ENCODE measurements at places on chromosomes 1 and 21.
A peak's percentile ranks its signal among the peaks of the same experiment; 100 is the strongest.

DNA sequence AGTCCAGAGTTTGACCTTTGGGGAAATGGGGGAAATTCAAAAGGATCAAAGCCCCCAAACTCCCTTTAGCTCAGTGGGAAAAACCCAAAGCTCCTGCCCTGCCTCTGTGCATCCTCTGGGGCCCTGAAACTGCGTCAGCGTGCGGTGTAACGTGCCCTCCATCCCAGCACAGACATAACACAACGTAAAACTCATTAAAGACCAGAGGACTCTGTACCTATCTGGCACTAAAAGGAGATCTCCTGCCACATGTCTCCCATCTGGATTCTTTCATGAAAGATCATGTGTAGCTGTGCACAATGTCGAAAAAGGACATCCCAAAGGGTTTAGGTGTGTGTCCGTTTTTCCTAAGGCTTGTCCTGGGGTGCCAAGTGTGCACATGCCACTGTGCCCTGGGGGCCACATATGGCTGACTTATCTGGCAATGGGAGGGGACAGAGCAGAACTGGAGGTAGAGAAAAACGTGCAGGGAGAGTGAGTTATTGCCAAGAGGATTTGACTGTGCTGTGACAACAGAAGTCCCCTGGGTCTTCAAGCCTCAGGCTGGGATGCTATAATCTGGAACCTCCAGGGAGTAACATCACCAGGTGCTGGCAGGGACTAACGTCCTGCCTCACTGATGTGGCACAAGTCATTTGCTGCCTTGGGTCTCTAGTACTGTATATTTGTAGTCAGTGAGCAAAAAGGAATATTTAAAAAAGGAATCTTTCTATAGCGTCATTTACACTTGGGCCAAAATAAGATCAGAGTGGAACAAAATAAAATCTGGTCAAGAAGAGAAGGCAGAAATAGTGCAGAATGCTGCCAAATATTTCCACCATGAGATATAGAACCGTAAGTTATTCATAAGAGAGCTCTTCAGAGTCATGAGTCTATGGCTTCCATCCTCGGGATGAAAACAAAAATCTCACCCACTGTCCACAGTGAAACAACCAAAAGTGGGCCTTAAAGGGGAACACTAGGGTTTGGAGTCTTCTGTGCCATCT is 52.3 kb downstream of the ITPKB start:
- no peak for DNase-seq

DNA sequence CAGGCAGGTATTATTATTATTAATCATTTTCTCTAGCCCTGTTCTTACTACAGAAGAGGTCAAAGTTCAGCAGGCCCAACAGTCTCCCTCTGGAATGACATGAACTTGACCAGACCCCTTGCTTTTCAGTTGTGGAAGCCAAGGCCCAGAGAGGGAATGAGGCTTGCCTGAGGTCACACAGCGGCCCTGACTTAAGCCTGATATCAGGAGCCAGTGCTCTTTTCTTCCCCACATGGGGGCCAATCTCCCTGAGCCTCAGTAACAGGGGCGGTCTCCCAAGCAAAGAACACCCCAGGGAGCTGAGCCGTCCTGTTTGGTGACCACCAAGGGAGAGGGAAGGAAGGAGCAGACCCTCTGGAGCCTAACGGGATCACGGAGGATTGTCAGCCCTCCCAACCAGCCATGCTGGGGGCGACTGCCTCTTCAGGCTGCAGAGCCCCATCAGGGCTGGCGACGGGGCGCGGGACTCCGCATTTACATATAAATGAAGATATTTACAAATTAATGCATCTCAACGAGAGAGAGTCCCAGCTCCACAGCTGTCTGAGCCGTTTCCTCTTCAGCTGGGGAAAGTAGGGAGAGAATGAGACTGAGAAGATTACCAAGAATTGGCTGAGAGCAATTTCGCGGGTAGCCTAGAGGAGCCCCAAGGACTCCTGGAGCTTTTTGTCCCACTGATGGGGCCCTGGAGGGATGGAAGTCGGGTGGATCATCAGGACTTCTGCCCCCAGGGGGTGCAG is 186.1 kb upstream of the KLHDC7A start:
- DNase-seq, result no peak

GRCh38 chr1:156379420-156380165 is 10.6 kb downstream of the RHBG start:
- no peak for DNase-seq

DNA sequence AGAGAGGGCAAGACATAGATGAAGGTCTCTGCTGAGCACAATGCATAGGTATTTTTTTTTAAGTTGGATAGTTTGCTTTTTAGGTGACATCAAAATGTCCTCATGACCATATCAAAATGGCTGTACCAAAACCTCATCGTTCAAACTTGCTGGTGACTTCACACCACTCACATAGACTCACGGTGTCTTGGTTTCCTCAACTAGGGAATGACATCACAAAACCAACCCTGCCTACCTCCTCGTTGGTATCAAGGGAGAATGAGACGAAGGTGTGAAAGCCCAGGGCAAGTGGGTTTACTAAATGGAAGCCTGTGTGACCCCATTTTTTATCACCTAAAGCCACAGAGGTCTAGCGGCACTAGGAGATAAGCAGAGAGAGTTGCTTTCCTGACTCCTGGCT is 1.6 kb downstream of the PIGR start:
- DNase-seq, result no peak

GRCh38 chr1:3338725-3339070 is 115.8 kb upstream of the ARHGEF16 start:
- no peak for DNase-seq

GRCh38 chr1:81660286-81660685 is 140.4 kb upstream of the ADGRL2 start:
- DNase-seq, result no peak

DNA sequence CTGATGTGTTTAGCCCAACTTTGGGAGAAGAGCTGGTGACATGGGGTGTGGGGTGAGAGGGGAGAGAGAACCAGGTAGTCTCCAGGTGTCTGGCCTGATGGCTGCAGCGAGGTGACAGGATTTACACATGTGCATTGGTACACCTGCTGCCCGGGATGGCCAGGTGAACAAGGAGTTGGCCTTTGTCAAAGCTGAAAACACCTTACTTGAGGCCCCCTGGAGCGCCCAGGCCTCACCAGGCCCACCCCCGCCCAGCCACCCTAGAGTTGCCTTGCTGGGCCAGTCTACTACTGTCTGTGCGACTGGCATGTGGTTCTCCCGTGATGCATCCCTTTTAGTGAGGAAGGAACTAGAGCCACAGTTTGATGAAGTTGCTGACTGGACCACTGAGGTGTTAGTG is 90.5 kb downstream of the ADARB1 start:
- no peak for DNase-seq

DNA sequence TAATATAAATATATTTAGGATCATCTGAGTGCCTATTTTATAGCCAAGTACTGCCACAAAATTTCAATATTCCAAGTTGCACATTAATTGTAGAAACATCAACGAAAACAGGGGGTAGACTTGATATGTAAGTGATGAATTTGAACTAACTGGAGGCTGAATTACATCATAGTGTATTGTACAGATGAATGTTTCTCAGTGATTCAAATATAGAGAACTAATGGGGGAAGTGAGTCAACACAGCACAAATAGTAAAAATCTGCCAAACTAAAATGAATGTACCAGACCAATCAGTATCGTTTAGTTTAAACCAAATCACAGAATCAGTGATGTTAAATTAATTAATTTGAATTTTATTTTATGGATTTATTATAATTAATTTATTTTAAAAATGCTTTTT is 42.8 kb downstream of the RTCA start:
- DNase-seq, result no peak

DNA sequence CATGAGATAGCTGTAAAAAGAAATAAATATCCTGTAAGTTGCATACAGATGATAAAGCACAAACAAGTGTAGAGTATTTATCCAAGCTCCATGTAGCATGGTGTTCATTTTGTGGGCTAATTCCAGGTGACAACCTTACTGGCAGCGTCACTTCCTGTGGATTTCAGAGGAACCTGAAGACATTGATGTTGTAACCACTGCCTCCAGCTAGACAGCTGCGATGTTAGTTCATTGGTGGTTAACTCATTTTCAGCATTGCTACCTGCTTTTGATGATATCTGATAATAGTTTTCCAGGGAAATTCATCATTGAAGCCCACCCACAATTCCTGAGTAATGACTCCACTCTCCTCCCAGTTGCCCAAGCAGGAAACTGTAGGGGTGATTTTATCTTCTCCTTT is 3.0 kb downstream of the HSD3B1 start:
- no peak for DNase-seq

- DNase-seq, result no peak
These were observed 32.3 kb downstream of the AGT start for GRCh38 chr1:230681599-230681998.

DNA sequence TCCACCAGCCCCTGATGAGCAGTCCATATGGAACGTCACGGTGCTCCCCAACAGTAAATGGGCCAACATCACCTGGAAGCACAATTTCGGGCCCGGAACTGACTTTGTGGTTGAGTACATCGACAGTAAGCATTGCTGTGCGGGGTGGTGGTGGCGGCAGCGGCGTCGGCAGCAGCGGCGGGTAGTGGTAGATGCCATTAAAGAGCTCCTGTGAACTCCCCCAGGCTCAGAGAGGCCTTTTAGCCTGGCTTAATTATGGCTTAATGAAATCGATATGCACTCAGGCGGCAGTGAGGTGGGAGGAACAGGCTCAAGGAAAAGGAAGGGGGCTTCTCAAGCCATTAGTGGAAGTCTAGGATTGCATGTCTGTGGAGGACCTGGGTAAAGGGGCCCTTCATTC is 41.9 kb upstream of the CNTN2 start:
- DNase-seq, result no peak

- DNase-seq, result no peak
These were observed 87.3 kb upstream of the KAZN start for GRCh38 chr1:14511166-14511680.

GRCh38 chr1:244678697-244679096 is 25.8 kb downstream of the DESI2 start:
- DNase-seq, result no peak

DNA sequence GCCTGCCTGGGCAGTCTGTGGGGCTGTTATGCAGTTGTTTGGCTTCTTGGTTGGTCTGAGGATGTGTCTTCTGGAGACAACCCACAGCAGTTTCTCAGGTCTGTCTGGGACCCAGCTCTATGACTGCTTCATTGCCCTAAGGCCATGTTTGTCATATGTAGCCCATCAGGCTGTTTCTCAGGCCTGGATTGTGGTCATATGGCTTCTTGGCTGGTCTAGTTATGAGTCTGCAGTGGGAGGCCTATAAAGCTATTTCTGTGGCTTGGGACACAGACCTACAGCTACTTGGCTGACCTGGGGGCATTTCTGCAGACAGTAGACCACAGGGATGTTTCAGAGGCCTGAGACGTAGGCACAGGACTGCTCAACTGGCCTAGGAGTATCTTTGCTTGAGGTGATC is 41.5 kb downstream of the CHIA start:
- peak; percentile 46 for DNase-seq

DNA sequence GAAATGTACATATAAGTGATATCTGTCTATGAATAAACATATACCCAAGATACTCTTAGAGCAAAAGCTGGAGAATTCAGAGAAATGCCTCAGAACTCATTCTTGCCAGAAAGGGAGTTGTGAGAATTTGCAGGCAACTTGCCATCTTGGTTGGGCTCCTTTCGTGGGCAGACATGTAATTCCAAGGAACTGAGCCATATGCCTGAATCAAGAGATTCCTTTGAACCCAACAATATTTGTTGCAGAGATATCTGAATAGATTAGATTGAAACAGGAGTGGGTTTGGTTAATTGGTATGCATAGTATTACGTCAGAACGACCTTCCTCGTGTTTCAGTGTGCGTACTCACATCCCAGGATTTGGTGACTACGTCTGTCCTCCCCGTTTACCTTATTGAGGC is 67.0 kb downstream of the TGFB2 start:
- DNase-seq, result no peak

- no peak for DNase-seq
These were observed 23.0 kb upstream of the SYNC start for GRCh38 chr1:32725615-32725982.

GRCh38 chr1:93963585-93963984 is 54.4 kb upstream of the GCLM start:
- DNase-seq, result no peak

DNA sequence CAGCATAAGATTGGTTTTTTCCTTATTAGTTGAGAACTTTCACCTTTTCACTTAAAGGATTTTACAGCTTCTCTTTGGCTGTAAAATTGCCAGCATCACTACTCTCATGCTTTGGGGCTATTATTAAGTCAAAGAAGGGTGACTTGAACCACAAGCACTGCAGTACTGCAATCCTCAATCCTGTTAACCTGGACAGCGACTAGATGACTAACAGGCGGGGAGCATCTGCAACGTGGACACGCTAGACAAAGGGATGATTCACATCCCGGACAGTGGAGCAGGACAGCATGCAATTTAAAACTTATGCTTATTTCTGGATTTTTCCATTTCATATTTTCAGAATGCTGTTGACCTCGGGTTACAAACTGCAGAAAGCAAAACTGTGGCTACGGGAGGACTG is 8.1 kb downstream of the ARV1 start:
- no peak for DNase-seq

DNA sequence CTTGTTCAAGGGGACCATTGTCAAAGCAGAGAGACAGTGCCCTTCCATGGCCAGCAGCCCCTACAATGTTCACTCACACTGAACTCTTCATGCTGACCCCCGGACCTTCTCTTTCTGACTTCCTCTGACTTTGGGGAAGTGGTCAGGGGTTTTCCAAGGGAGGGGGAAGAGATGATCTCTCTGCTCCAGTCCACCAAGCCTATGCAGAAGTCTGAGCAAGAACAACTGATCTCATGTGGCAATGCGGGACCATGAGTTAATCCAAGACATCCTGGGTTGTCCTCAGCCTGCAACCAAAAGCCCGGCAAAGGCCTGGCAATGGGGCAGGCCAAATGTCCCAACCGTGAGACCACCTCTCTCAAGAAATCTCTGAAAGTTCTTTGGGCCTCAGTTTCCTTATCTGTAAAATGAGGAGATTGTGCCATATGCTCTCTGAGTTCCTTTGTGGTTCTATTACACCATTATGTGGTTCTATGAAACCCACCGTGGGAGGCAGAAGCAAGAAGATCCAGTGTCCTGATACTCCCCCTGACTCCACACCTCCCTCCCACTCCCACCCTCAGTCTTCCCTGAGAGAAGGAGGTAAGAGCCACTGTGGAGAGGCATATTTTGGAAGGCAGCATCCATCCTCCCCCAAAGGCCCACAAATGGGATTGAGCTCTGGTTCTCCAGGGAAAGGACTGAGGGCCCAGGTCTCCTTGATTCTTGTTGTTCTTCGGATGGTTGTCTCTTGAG is 11.8 kb upstream of the ARHGEF2 start:
- no peak for DNase-seq

GRCh38 chr1:151905070-151905442 is 4.3 kb downstream of the THEM4 start:
- no peak for DNase-seq

DNA sequence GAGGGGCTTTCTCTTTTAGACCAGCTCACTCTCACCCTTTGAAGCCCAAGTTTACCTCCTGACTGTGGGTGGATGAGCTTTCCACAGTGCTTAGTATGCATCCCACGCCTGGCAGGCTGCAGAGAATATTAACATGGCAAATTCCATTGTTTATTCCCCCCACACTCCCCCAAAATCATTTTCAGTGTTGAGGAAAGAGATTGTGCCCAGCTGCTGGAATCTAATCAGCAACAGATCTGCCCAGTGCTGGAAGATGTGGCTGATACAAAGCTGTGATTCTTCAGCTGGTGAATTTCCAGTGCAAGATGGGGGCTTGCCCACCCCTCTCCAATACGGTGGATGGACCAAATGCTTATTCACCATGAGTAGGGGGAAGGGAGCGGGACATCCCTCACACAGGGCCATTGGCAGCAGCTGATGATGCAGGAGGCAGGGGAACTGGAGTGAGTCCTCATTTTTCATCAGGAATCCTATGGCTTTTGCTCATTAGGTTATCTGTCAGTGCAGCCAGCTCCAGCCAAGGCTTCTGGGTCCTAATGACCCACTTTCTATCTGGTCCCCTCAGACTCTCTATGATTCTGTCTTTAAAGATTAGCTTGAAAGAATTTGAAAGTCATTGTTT is 39.7 kb upstream of the KCNA3 start:
- no peak for DNase-seq
